Calu3 (cell line): ENCODE measurements at places on chromosomes 7 and 10. TPM values are rescaled to one million over a fixed set of nuclear protein-coding genes. Genes with fewer than 3 reads are reported as not detected.

ACTA2 gene
- total RNA-seq: 1.0 and 1.1 TPM in 2 replicates

ATG9B gene
- total RNA-seq: 7.9 and 17.7 TPM in 2 replicates

SRGN gene
- total RNA-seq: not detected in 2 replicates

GRCh38 chr7:90262438-90262837 is 17.5 kb downstream of the CFAP69 start:
- no peaks in the 10 kb centered on the region for H3K27me3 ChIP-seq
- H3K4me1 ChIP-seq: no peaks in the 10 kb centered on the region
- H3K27ac ChIP-seq: no peak overlapping the region
- no peaks in the 10 kb centered on the region for H3K36me3 ChIP-seq

DNA sequence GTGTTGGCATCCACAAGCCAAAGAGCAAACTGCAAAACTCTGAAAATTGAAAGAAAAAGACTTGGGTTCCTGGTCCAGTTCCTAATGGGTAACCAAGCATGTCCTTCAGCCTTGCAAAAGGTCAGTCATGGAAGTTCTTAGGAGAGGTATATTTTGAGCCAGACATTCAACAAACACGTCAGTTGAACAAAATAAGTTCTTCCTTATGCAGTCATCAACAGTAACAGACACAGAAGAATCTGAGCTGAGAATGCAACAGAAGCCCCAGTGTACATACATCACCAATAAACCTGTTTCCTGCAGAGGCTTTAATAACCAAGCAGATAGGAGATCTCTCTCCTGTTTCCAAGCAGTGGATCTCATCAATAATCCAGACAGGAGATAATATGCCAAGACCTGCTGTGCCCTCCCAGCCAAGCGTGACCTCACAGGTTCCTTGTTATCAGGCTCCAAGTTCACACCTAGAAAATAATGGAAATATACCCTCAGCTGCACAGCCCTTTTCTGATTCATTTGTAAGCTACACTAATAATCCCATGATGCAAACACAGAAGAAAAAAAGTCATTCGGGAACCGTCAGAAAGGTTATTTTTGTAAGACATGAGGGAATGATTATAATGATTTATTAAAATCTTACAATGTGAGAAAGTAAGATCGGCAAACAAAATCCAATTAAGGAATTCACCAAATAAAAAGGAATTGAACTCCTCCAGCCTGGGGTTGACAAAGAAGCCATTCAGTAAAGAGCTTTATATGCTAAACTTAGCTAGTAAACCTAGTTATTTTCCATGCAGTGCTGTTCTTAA is 90.7 kb downstream of the DGKI start:
- no peak overlapping the region for H3K27ac ChIP-seq
- H3K4me3 ChIP-seq: no peak overlapping the region
- no peaks in the 10 kb centered on the region for H3K36me3 ChIP-seq
- no peaks in the 10 kb centered on the region for H3K4me1 ChIP-seq
- peaks cover 63% of the 10 kb centered on the region for H3K27me3 ChIP-seq

GRCh38 chr10:51430506-51430905 is 268.9 kb downstream of the CSTF2T start:
- H3K27ac ChIP-seq: no peak overlapping the region
- no peaks in the 10 kb centered on the region for H3K36me3 ChIP-seq
- no peak for DNase-seq
- no peak overlapping the region for H3K4me3 ChIP-seq
- no peaks in the 10 kb centered on the region for H3K4me1 ChIP-seq

GRCh38 chr7:152624228-152624627 is 51.7 kb downstream of the XRCC2 start:
- no peaks in the 10 kb centered on the region for H3K27me3 ChIP-seq
- H3K4me3 ChIP-seq: no peak overlapping the region
- H3K27ac ChIP-seq: no peak overlapping the region
- no peaks in the 10 kb centered on the region for H3K4me1 ChIP-seq
- no peak for DNase-seq

DNA sequence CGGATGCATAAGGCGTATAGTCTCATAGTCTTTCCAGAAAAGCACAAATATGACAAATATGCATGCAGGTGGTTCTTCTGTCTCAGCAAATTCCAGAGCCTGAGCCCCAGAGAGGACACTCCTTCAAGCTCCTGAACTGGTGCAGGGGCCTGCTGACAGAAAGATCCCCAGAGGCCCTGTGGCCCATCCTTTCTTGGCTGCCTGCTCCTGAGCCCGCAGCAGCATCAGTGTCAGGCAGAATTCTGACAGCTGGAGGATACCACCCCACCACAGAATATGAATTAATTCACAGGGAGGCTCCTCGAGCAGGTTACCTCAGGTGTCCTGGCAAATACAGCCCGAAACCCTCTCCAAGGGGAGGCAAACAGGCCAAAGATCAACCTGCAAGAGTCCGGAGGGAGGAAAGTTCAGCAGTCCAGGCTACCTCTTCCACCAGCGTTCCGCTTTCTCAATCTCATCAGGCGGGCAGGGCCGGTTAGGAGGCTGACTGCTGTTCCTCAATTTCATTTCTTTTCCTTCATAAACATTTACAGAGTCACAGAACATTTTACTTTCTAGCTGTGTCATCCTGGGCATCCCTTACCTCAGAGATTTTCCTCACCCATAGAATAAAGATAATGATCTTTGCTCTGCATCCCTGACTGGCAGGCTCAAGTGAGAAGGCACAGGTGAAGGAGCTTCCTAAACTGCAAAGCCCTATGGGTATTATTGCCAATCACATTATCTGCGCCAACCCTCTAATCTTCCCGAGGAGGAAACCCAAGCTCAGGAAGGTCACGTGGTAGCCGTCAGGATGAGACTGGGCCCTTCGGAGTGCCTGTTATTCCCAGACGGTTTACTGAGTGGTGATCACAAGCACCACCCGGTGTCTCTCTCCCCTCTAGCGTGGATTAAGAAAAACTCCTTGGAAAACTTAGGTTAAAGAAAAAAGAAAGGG is 1.4 kb downstream of the DNAJB12 start:
- H3K27me3 ChIP-seq: no peaks in the 10 kb centered on the region
- peak overlapping the region; percentile 95 for H3K27ac ChIP-seq
- H3K4me3 ChIP-seq: peak overlapping the region; percentile 97
- DNase-seq: no peak

- no peak for DNase-seq
- no peaks in the 10 kb centered on the region for H3K36me3 ChIP-seq
- peaks cover 32% of the 10 kb centered on the region for H3K27me3 ChIP-seq
These were observed 50.2 kb upstream of the FGFR2 start for GRCh38 chr10:121648493-121648892.

GRCh38 chr10:129851941-129852640 is 112.0 kb downstream of the EBF3 start:
- DNase-seq: no peak
- no peak overlapping the region for H3K4me3 ChIP-seq
- H3K4me1 ChIP-seq: no peaks in the 10 kb centered on the region
- H3K27ac ChIP-seq: no peak overlapping the region
- no peaks in the 10 kb centered on the region for H3K36me3 ChIP-seq
